ENCODE measurements at places on chromosomes 2 and 18. TPM values are rescaled to one million over a fixed set of nuclear protein-coding genes. Genes with fewer than 3 reads are reported as not detected.

- no peak overlapping the region for H3K4me3 ChIP-seq
- no peaks in the 10 kb centered on the region for H3K36me3 ChIP-seq
- H3K4me1 ChIP-seq: peaks cover 33% of the 10 kb centered on the region
These were observed 87.1 kb downstream of the FBXO15 start for GRCh38 chr18:74060579-74060978.

DNA sequence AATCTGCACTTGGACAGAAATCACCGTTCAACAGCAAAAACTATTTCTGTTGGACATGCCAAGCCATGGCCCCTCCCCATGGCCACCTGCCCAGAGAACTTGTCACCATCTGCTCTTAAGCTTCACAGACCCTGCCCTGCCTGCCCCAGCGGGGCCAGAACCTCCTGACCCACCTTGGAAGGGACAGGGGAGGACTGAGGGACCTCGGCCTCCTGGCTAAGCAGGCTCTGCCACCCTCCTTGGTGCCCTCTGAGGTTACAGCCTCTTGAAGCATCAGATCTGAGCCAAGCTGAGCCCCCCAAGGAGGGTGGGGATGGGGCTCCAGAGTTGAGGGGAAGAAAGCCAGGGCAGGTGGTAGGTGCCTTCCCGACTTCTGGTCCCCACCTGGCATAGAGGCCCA is 6.5 kb downstream of the TEX261 start:
- H3K4me3 ChIP-seq: no peak overlapping the region
- H3K4me1 ChIP-seq: peaks cover 28% of the 10 kb centered on the region
- peaks cover 21% of the 10 kb centered on the region for H3K36me3 ChIP-seq
- DNase-seq: no peak
- no peak overlapping the region for H3K27ac ChIP-seq

DNA sequence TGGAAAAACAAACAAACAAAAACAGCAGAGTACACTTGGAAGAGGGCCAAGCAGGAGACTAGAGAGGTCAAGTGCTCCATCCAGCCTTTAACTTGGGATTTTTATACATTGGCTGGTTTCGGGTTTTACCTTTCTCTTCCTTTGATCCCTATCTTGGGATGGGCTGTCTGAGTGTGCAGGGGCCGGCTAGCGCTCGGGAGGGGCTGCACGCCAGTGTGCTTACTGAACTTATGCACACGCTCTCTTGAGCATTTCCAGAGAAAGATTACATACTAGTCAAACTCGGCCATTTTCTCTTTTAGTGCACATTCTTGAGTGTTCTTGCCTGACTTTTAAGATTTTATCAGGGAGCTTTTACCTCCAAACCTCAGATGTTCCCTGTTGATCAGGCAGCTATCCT is 707.8 kb downstream of the DSC3 start:
- H3K27me3 ChIP-seq: no peaks in the 10 kb centered on the region
- no peak overlapping the region for H3K27ac ChIP-seq
- no peak for DNase-seq
- no peaks in the 10 kb centered on the region for H3K36me3 ChIP-seq
- no peak overlapping the region for H3K4me3 ChIP-seq

KANSL1L gene
- 1.7 TPM for polyA plus RNA-seq

Data from naive B cell (primary cell).